ENCODE measurements at places on chromosomes 3 and 15.

- DNase-seq: no peak
Observed at GRCh38 chr3:89315750-89316470, 208.5 kb downstream of the EPHA3 start.

DNA sequence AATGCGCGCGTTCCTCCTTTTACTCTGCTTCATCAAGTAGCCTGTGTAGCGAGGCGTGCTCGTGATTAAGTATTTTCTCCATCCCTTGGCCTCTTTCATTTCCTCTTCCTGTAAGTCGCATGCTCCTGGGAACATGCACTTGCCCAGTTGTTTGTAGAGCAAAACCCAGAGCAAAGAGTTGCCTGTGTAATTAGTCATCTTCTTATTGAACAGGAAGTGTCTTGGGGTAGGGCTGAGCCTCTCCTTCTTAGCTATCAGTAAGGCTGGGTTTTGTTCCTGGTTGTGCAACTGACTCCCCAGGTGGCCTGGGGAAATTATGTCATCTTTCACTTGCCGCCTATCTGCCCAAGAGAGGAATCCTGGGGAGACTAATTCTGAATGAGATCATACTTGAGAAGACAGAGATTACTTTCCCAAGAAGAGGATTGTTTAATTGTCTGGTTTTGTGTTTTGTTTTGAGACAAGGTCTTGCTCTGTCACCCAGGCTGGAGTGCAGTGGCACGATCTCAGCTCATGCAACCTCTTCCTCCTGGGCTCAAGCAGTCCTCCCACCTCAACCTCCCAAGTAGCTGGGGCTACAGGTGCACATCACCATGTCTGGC, 14.9 kb downstream of the LIPH start:
- DNase-seq: peak; percentile 77

GRCh38 chr15:63155486-63155885, 1.8 kb downstream of the RPS27L start:
- DNase-seq: no peak

- DNase-seq: no peak
Observed at GRCh38 chr3:4986175-4986781, 7.0 kb downstream of the BHLHE40 start.

GRCh38 chr3:194069421-194070219, 66.3 kb upstream of the HES1 start:
- no peak for DNase-seq

DNA sequence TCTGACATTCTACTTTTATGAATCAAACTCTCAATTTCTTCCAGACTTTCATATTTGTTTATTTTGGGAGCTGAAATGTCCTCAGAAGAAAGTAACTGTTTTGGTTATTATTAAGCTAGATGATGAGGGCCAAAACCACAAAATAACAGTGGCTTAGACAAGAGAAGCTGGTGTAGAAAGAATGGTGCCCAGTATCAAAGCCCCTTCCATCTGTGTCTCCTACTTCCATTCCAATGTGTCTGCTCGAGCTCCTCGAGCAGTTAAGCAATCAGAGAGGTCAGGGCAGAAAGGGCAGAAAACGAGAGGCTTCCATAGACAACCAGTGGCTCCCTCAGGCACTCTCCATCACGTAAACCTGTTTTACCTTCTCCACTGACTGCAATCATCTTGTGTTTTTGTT, 59.7 kb upstream of the MAGI1 start:
- no peak for DNase-seq

All from mucosa of descending colon (tissue), 3 donors.